ENCODE measurements at places on chromosomes 12 and 14.

DNA sequence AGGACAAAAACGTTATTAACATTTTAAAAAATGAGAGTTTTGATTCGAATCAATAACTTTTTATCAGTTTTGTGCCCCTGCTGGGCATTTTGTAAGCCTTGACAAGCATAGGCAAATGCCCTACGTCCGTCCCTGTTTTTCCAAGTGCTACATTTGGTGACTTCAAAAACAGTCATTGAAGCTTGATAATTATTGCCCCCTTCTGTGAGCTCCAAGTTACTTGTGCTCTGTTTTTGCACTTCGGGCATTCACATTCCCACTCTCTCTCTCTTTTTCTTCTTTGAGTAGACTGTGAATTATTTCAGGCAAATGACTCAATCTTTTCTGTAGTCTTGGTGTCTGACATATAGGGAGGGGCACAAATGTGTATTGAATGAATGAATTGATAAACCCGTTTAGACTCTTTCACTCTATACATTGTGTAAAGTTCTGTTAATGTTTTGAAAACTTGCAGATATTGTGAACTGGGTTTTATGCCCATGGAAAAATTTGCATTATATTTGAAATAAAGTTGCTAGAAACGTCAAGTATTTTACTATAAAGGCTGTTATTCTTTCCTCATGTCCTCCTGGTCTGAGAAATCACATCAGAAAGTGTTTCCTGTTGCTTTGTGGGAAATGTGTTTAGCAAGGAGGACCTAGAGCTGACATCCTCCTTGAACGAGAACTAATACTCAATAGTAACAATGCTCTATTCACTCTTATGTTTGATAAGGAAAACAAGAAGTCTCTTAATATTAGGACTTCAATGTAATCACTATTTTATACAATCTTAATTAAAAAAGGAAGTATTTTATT is 1.4 kb downstream of the APAF1 start:
- DNase-seq, result peak; percentile 27

GRCh38 chr14:105473677-105474482 is 741 bp upstream of the CRIP2 start:
- peak; percentile 24 for DNase-seq

GRCh38 chr14:71363946-71364925 is 457.0 kb downstream of the PCNX1 start:
- peak; percentile 52 for DNase-seq

GRCh38 chr14:98906123-98906995 is 365.6 kb downstream of the BCL11B start:
- no peak for DNase-seq

GRCh38 chr12:71029302-71029701 is 108.8 kb upstream of the PTPRR start:
- DNase-seq, result no peak

DNA sequence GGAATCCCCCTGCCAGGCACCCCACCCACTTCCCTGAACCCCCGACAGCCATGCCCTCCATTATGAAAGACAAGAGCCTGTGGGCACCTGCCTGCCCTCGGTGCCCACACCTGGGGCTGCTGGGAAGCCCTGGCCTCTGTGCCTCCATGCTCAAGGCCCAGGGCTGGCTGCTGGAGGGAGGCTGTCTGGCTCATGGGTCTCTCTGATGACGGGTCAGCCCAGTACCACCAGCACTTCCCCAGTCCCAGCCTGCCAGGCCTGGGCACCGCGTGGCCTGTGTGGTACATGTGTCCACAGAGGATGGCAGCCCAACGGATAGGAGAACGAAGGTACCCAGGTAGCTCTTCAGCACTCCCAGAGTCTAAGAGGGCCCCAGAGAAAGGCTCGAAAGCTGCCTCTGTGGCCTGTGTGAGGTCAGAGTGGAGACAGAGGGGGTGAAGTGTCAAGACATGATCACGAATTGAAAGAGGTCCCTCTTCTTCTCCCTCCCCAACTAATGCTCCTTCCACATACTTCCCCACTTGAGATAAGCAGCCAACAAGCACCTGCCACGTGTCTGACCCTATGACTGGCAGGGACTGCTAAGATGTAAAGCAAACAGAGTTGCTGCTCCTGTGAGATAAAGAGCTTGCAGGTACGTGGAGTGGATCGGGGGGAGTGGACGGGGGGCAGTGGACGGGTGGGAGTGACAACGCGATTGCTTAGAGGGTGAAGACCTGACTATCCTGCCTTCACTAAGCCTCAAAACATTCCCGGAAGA is 21.2 kb downstream of the FBLN5 start:
- no peak for DNase-seq
